Small intestine (tissue), 16 donors: ENCODE measurements at places on chromosomes 6 and 20. TPM values are rescaled to one million over a fixed set of nuclear protein-coding genes. Genes with fewer than 3 reads are reported as not detected.
A peak's percentile ranks its signal among the peaks of the same experiment; 100 is the strongest.

Gene RIPOR2
- 1.0 TPM for polyA plus RNA-seq

Gene PTPRK
- polyA plus RNA-seq: 25.1 TPM

Gene MYB
- polyA plus RNA-seq: 1.6 TPM

Gene GPX5
- not detected for polyA plus RNA-seq

Gene THBS2
- 0.45 TPM for polyA plus RNA-seq

Gene COL21A1
- polyA plus RNA-seq: 8.1 TPM

Gene HMGCLL1
- not detected for polyA plus RNA-seq

Gene OR2H2
- polyA plus RNA-seq: not detected

DNA sequence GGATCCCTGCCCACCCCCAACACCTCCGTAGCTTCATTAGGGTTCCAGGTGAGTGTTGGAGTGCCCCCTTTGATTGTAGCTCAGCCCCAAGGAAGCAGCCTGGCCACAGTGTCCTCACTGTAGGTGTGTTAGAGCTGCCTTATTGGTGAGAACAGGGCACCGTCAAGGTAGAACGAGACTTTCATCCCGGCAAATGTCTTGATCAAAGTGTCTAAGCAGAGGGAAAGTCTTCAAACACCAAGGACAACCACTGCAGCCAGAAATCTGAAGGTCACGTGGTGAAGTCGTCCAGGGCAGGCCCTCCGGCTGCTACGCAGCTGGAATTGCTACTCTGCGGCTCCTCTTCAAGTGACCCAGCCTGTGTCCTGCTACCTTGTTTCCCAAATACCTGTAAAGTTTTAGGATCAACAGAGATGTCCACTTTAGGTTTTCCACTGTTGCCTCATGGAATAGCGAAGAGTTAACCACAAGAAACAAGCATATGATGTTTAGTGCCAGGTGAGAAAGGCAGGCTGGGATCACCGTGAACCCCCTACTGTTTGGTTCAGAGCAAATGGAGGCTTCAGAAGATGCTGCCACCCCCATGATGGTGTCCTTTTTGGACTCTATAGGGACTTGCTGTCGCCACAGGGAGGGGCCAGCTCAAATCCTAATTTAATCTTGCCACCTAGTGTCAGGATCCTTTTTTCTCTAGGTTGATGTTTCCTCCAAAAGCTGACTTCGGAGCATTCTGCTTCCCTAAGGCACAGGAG, 1.7 kb upstream of the DLL1 start:
- no peak for DNase-seq

DNA sequence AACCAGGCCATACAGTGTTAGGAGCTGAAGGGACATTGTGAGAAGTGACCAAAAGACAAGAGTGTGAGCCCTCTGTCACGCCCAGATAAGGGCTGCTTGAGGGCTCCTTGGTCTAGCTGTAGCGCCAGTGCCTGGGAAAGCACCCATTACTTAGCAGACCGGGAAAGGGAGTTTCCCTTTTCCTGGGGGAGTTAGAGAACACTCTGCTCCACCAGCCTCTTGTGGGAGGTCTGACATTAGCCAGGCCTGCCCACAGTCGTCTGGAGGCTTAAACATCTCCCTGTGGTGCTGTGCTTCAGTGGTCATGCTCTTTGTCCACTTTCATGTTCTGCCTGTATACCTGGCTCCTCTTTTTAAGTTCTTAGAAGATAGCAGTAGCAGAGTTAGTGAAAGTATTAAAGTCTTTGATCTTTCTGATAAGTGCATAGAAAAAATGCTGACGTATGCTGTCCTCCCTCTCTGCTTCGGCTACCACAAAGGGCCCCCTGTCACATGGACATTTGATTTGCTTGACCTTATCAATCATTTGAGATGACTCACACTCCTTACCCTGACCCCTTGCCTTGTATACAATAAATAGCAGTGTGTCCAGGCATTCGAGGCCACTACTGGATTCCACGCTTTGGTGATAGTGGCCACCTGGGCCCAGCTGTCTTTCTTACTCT, 201.5 kb upstream of the ECI2 start:
- DNase-seq: no peak

GRCh38 chr6:5229356-5229755, 31.4 kb downstream of the LYRM4 start:
- DNase-seq: no peak

DNA sequence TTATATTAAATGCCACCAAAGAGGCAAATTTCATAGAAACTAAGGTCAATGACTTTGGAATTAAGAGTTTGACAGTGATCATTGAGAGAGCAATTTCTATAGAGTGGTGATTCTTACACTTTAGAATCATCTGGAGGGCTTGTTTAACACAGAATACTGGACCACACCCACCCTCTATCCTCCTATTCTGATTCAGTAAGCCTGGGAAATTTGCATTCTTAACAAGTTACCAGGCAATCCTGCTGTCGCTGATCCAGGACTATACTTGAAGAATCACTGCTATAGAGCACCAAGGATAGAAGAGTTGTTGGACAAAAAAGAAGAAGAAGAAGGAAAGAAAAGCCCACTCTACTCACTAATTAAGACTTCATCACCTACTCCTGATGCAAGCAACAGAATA, 21.3 kb upstream of the TBX18 start:
- DNase-seq: no peak

- DNase-seq: no peak
Measured at GRCh38 chr6:50585441-50586330, 127.6 kb upstream of the TFAP2D start.

GRCh38 chr20:53773792-53774401, 180.3 kb upstream of the ZNF217 start:
- no peak for DNase-seq

DNA sequence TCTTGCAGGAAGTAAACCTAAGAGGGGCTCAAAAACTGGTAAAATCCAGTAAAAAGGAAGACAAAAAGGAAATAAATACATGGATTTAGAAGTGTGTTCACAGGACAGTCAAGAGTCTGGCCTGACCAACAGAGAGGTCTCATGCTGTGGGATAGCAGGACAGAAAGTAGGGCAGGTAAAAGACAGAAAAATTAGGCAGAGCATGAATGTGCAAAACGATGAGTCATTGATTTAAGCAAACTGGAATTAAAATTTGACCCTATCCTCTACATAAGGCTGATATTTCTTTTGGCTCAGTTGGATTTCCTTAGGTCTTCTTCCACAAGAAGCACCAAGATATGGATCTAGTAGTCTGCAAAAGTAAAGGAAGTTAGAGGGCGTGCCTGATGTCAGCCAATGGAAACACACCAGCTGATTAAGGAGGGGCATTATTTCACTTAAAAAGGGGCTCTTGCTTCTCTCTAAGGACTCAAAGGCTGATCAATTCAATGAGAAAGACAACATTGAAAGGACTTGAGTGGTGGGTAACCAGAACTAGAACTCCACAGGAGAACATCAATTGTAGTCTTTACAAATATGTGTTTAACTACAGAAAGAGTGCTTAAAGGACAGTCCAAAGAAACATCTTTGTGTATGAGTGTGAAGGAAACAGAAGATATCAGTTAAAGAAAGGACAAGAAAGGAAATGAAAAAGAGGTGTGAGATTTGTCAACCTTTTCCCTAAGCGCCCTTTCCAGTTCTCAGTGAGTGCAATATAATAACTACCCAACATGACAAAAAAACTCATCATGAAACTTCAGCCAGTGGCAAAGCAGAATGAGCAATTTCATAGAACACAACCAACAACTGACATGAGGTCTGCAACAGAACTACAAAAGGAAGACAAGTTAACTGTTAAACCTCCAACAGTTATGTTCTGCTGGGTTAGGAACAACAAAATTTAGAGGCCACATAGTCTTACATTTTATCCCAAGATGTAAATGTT, 19.4 kb upstream of the MYB start:
- DNase-seq: no peak

DNA sequence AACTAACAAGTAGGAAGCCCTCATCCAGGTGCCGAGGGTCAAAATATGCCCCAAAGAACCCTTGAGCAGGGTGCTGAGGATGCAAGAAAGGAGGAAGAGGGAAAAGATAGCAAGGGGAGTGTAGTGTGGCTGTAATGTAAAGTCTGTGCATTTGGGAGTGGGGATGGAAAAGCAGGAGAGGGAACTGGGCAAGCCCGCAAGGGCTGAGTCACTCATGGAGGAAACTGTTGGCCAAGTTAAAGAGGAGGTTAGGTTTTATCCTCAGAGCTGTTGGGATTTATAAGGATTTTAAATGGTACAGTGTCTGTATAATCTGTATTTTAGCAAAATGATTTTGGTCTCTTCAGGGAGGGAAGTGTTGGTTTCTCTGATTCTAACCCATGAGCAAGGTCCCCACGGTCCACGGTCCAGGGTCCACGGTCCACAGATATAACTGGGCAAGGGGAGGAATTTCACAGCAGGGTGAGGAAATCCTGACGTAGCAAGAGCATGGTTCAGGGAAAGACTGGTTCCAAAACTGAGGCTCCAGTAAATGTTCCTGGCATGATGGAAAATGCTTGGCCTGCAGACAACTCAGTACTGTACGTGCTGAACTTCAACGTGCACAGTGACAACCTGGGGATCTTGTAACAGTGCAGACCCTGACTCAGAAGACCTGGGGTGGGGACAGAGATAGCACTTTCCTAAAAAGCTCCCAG, 759.8 kb downstream of the PTPRT start:
- no peak for DNase-seq

- DNase-seq: no peak
Measured at GRCh38 chr20:35680452-35681183, 15.9 kb upstream of the CPNE1 start.

DNA sequence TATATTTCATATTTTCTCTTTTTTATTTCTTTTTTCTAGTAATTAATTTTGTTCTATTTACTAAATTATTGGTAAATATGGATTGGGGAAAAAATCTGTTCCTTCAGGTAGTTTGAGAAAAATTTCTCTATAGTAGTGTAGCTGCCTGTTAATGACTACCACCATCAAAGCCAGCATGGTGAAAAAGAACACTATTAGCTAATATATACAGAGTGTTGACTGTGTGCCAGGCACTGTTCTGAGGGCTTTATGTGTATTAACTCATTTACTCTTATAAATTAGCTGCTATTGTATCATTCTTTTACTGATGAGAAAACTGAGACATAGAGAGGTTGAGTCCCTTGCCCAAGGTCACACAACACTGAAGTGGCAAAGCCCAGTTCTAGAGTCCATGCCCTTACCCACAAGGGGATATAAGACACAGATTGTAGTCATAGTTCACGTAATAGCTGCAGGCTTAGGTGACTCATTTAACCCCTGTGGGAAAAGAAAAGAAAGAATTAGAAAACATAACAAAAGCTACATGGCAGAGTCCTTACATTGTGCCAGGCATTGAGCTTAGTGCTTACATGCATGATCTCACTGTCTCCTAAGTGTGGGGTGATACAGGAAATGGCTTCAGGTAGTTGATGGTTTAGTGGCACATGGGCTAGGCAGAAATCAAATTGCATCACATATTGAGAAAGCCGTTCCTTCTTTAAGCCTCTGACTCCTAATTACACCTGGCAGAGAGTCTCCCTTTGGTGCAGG, 12.2 kb upstream of the AKIRIN2 start:
- DNase-seq: no peak

GRCh38 chr20:29296256-29297230, 1960.9 kb upstream of the DEFB115 start:
- no peak for DNase-seq

GRCh38 chr20:7723284-7723683, 217.0 kb downstream of the HAO1 start:
- no peak for DNase-seq

- DNase-seq: no peak
Measured at GRCh38 chr6:38676974-38677544, 25.9 kb downstream of the GLO1 start.

DNA sequence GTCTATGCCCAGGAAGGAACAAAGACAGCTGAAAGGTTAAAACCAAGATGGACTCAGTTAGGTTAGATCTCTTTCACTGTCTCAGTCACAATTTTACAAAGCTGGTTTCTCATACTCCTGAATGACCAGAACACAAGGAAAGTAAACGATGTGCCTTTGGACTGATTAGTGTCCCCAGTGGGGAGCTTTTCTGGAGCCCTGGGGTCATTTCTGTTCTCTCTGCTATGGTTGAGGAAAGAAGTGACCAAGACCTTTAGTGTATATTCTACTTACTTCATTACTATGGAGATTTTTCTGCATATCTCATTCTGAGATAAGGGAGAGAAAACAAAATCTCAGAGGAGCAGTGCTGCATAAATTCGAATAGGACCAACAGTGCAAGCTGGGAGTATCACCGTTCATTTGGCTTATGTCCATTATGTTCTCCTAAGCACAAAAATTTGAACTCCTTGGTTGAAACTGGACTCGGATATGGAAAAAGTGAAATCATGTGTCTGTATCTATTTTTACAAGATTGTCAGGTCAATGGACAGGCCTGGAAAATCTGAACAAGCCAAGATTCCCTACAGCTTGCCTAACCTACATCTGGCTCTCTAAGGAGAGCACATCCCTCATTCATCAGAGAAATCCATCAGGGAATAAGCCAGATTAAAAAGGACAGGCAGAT, 34.4 kb upstream of the ENPP1 start:
- no peak for DNase-seq

- no peak for DNase-seq
Measured at GRCh38 chr6:123681957-123682462, 45.3 kb upstream of the TRDN start.

DNA sequence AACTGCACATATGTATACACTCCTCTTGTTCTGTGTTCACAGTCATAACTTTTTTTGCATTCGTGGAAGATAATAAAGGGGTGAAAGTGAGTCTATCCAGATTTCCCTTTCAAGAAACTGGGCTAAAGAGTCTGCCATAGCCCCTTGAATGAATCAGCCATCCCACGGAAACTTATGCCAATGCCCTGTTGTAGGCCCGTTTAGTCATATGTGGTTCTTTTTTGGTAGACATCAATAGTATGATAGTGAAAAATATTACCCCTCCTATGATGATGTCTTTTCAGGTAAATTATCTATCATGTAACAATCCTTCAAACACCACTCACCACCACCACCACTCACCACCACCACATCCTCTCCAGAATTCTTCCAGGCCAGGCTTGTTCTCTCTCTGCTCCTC, 99.9 kb upstream of the MYLIP start:
- DNase-seq: no peak

DNA sequence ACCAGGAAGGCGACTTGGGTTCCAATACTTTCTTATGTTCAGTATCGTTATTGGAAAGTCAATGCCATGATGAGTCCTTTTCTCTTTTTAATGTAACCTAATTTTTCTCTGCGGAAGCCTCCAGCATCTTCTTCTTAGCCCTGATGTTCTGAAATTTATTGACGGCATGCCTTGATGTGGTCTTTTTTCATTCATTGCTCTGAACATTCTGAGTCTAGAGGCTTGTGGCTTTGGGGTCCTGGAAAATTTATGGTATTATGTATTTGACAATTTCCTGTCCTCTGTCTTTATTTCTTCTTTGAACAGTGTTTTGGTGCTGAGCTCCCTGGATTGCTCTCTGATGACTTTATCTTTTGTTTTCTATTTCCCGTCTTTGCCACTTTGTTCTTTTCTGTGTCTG, 28.7 kb upstream of the MAS1 start:
- no peak for DNase-seq

GRCh38 chr20:57398231-57398821, 7.1 kb downstream of the RBM38 start:
- peak; percentile 54 for DNase-seq
